ENCODE measurements at places on chromosomes 12 and 14.
A peak's percentile ranks its signal among the peaks of the same experiment; 100 is the strongest.

- no peak for DNase-seq
Measured at GRCh38 chr14:94542811-94543440, 18.3 kb upstream of the SERPINA4 start.

DNA sequence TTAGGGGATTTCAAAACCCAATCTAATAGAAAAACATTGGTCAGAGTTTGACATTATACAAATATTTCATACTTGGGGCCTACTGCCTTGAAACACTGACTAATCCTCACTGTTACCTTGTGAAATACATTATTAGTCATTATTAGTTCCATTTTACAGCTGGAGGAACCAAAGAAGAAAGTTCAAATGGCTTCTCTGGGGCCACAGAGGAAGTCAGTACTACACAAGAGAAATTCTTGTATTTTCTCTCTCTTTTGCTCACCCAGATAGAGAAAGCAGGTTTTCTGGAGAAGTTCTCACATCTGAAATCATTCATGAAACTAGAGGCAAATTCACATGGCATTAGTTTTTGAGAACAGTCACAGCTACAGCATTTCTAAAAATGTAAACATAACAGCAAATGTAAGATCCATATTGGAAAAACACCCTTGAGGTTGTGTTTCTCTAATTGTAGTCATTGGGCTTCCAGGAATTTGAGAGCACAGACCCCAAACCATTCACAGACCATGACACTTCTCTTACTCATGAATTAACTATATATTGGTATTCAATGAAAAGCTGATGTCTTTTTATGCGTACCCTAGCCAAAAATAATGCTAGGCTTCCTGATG lies 83.0 kb downstream of the LLPH start:
- no peak for DNase-seq

- DNase-seq, result no peak
Measured at GRCh38 chr12:77865178-77865577, 34.5 kb downstream of the NAV3 start.

DNA sequence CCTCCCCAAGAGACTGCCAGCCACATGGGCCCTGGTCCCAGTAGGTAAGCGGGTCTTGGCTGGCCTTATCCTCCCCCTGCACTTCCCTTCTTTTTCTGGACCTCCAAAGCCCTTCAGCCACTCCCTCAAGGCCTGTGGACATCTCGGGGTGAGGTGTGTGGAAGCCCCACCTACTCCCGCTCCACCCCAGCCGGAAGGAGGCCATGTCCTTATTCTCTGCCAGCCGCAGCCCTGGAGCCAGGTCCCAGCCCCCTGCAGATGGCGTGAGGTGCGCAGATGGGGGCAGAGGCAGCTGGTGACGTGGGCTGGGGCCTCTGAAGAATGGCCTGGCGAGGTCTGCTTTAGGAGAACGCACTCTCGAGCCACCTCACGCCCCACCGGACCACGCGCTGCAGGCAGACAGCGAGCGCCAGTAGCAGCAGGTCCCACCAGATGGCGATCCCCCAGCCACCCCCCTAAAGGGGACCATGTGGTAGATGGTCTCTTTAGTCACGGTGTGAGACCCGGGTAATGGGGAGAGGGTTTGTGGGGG lies 167.1 kb downstream of the TSPAN9 start:
- peak; percentile 51 for DNase-seq

DNA sequence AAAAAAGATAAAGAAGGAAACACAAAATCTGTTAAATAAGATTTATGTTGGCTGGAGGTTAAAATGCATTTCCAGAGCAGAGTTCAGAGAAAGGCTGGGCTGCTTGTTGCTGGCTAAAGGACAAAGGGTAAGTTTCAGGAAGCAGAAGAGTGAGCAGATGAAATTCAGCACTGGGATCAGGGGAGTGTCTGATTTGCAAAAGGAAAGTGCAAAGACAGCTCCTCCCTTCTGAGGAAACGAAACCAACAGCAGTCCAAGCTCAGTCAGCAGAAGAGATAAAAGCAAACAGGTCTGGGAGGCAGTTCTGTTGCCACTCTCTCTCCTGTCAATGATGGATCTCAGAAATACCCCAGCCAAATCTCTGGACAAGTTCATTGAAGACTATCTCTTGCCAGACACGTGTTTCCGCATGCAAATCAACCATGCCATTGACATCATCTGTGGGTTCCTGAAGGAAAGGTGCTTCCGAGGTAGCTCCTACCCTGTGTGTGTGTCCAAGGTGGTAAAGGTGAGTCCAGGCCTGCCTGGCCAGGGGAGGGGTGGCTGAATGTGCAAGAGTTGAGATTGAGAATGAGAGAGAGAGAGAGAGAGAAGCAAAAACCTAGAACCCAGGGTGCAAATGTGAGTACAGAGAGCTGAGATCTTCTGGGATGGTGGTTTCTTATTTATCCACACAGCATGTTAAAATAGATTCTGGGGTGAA lies at the start of gene OAS1:
OAS1 (plus strand) TSS at position 251 of the 703 bp plus-strand sequence; CDS start at position 329, 78 bp downstream.
- DNase-seq, result no peak

DNA sequence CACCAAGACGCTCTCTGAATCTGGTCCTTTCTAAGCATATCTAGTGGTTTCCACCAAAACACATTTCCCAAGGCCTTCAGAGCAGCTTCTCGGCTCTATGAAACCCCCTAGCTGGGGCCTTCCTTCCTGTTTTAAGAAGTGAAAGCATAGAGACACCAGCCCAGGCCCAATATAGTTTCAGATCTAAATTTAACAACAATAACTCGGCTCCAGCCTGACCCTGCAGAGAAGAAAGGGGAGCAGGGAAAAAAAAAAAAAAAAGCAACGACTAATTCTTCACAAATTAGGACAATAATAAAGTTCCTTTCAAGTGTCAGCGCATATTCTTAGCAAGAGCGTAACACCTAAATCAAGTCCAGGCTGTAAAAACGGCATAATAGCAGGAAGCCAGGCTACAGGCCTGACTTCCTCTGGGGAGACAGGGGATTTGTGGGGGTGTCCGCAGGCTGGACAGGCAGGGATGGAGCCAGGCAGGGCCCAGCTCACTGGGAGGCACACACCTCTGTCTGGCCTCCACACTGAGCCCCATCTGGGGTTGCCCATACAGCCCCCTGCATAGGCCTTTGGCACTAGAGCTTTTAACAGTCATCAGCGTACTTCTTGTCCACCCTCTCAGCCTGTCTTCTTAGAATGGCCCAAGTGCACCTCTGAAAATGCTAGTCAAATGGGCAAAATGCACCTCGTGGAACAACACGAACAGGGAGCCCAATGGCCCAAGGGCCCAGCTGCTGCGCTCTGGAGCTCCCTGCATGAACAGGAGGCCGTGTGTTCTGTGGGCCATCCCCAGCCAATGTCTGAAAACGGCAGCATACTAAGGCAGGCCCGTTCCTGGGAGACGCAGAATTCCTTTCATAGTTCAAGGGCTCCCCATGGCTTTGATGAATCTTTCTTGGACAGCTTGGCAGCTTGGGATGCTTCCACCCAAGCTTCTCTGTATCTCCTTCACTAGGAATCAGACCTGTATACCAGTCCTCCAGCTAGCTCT lies 772.9 kb downstream of the MED13L start:
- DNase-seq, result no peak

GRCh38 chr12:45093051-45093450 lies 42.2 kb upstream of the DBX2 start:
- no peak for DNase-seq

- DNase-seq, result no peak
Measured at GRCh38 chr12:39383114-39383513, 59.8 kb downstream of the KIF21A start.

- no peak for DNase-seq
Measured at GRCh38 chr12:112843287-112843686, 51.7 kb downstream of the RPH3A start.

- no peak for DNase-seq
Measured at GRCh38 chr14:31084385-31084784, 58.2 kb upstream of the STRN3 start.

GRCh38 chr12:31815096-31815495 lies 86.3 kb upstream of the AMN1 start:
- DNase-seq, result no peak

DNA sequence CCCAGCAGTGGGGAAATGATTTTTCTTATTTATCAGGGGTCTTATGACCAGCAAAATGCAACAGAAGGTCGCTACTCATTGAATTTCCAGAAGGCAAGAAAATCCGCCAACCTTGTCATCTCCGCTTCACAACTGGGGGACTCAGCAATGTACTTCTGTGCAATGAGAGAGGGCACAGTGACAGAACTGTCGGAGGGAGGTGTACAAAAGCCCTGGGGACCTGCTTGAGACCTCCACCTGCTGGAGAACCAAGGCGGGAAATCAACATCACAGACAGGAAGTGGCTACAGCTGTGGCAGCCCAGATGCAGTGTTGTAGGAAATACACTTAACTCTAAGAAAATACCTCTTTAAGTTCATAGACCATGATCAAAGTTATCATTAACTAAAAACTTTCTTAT lies 250.9 kb upstream of the OR4E1 start:
- no peak for DNase-seq

GRCh38 chr14:26522967-26523366 lies 74.9 kb downstream of the NOVA1 start:
- no peak for DNase-seq

DNA sequence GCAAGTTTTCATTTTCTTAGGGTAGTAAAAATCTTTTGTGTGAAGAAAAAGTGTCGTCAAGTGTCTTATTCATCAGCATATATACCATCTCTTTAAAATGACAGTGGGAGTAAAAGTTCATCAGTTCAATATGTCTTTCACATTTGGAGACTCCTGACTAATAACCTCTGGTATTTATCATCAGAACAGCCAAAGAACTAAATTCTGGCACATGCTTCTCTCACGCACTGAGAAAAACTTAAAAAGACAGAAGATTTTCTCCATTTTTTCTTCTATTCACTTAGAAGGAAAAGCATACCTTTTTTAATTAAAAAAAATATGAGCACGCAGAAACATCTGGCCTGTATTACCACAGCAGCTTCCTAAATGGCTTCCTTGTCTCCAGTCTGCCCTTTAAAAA lies 265.7 kb downstream of the AKAP6 start:
- DNase-seq, result no peak

Data from D341Med (cell line).